ENCODE measurements at places on chromosomes 11 and 22. TPM values are rescaled to one million over a fixed set of nuclear protein-coding genes. Genes with fewer than 3 reads are reported as not detected.

- no peaks in the 10 kb centered on the region for H3K27me3 ChIP-seq
- no peaks in the 10 kb centered on the region for H3K4me1 ChIP-seq
- no peak overlapping the region for H3K27ac ChIP-seq
- no peak overlapping the region for H3K4me3 ChIP-seq
- no peaks in the 10 kb centered on the region for H3K36me3 ChIP-seq
- no peak for DNase-seq
Observed at GRCh38 chr11:111120161-111120560, 125.4 kb upstream of the POU2AF2 start.

SPINDOC gene
- 14.0 TPM for total RNA-seq

- no peak overlapping the region for H3K4me3 ChIP-seq
- H3K27ac ChIP-seq: peak overlapping the region; percentile 44
- peaks cover 9% of the 10 kb centered on the region for H3K4me1 ChIP-seq
- no peak for DNase-seq
- H3K36me3 ChIP-seq: no peaks in the 10 kb centered on the region
Observed at GRCh38 chr11:120197977-120198376, 12.9 kb upstream of the OAF start.

GRCh38 chr22:48895336-48895735, 932.3 kb downstream of the BRD1 start:
- DNase-seq: no peak
- no peak overlapping the region for H3K4me3 ChIP-seq
- no peak overlapping the region for H3K27ac ChIP-seq
- H3K4me1 ChIP-seq: no peaks in the 10 kb centered on the region
- H3K27me3 ChIP-seq: peaks cover 71% of the 10 kb centered on the region

DNA sequence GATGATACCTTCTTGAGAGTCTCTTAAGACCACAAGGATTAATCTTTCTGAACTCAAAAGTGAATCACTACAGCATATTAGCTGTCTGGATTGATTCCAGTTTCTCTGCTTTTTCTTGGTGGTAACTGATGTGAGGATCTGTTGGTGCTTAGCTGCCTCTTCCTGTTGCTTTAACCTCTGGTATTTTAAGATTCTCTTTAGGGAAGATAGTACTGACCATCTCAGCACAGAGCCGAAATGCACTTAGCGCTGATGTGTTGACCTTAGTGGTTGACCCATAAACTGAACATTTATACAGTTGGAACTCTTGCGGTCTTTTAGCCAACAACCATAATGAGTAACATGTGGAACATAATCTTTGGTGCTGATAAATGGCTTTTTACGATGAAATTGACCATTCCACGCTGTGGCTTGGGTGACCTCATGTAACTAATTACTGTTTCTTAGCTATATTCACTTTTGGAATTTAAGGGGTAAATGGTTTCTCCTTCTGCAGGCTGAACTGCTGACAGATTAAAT, 33.7 kb downstream of the APLP2 start:
- no peaks in the 10 kb centered on the region for H3K36me3 ChIP-seq
- no peak for DNase-seq
- no peak overlapping the region for H3K4me3 ChIP-seq
- no peaks in the 10 kb centered on the region for H3K27me3 ChIP-seq
- peak overlapping the region; percentile 5 for H3K27ac ChIP-seq
- H3K4me1 ChIP-seq: peaks cover 56% of the 10 kb centered on the region

IGLL1 gene
- total RNA-seq: not detected

- H3K36me3 ChIP-seq: no peaks in the 10 kb centered on the region
- H3K4me1 ChIP-seq: no peaks in the 10 kb centered on the region
- no peak overlapping the region for H3K27ac ChIP-seq
- H3K27me3 ChIP-seq: peaks cover 58% of the 10 kb centered on the region
- no peak overlapping the region for H3K4me3 ChIP-seq
Observed at GRCh38 chr22:44815099-44816070, 63.0 kb downstream of the ARHGAP8 start.

DNA sequence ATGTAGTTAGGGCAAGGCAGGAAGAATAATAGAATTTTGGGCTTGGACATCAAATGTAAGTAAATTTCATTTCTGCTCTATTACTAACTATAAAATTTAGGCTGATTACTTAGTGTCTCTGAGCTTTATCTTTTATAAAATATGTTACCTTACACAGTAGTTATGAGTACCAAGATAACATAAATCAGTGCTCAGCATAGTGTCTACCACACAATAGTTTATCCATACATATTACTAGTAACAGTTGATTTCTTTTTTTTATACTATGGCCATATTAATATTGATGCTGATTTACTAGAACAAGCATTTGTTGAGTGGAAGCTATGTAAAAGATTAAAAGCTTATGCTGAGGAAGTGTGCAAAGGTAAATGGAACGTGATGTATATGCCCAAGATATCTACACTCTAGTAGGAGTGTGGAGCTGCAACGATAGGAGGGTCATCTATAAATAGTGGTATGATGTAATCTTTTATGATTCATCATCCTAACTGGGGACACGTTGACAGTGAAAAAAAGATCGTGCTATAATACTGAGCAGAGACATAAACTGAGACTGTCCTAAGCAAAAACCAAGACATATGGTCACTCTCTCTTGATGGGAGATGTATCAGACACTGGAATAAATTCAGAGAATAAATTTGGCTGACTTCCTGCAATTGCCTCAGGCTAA, 8.7 kb upstream of the SLC5A12 start:
- peaks cover 3% of the 10 kb centered on the region for H3K4me1 ChIP-seq
- H3K27ac ChIP-seq: no peak overlapping the region
- H3K27me3 ChIP-seq: no peaks in the 10 kb centered on the region
- no peak for DNase-seq
- H3K4me3 ChIP-seq: no peak overlapping the region
- no peaks in the 10 kb centered on the region for H3K36me3 ChIP-seq

DNA sequence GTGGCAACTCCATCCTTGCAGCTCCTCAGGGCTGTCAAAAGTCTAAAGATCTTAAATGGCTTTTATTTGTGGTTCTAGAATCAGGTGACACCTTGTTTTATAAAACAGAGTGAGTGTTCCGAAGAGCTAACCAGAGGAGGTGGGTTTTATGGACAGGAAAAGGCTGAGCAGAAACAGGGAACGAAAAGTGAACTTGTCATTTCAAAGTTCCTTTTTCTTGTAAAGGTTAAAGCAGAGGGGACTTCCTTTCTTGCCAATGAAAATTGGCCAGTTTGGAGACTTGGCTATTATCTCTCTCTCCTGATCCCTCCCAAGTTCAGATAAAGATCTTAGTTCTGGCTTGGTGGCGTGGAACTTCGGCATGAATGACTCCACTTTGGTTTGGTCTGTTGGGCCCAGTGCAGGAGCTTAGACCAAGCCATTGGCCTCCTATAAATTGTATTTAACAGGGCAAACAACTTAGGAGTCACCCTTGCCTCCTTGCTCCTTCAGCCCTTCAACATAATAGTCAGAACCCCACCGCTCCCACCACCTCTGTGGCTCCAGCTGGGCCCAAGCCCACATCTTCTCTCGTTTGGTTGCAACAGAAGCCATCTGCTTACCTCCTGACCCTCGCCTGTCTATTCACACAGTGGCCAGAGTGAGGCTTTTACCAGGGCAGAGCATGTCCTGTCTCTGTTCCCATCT, 102.4 kb upstream of the THY1 start:
- no peak overlapping the region for H3K4me3 ChIP-seq
- no peak overlapping the region for H3K27ac ChIP-seq
- no peaks in the 10 kb centered on the region for H3K4me1 ChIP-seq
- no peak for DNase-seq
- H3K27me3 ChIP-seq: peaks cover 46% of the 10 kb centered on the region

DNA sequence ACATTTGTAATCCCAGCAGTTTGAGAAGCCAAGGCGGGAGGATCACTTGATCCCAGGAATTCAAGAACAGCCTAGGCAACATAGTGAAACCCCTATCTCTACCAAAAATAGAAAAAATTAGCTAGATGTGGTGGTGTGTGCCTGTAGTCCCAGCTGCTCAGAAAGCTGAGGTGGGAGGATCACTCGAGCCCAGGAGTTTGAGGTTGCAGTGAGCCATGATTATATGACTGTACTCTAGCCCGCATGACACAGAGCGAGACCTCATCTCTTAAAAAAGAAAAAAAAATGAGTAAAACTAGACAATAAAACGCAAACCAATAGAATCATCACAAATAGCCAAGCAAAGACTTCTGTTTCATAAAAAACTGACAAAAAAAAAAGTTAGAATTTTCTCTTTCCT, 21.8 kb downstream of the NUCB2 start:
- H3K36me3 ChIP-seq: peaks cover 70% of the 10 kb centered on the region
- no peak overlapping the region for H3K27ac ChIP-seq
- peaks cover 4% of the 10 kb centered on the region for H3K4me1 ChIP-seq
- H3K4me3 ChIP-seq: no peak overlapping the region
- no peaks in the 10 kb centered on the region for H3K27me3 ChIP-seq
- DNase-seq: no peak

DNA sequence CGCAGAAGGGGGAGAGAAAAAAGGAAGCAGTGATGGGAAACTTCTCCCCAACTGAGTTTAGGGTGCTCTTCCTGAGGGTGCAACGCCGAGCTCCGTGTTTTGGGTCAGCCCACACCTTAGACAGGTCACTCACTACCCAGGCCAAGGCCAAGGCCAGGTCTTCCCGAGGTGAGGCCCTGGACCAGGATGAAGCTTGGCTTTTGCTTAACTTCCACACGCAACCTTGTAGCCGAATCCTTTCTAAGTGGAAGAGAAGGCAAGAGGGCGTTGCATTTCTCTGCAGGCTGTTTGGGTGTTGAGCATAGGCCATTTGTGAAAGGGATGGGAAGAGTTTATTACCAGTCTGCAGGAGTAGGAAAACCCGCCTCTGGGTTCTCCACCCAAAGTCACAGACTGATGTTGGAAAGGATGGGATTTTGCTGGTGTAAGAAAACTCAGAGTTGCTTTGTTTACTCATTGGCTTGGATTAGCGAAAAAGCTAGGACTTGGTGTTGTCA, 1.5 kb downstream of the KREMEN1 start:
- DNase-seq: no peak
- no peaks in the 10 kb centered on the region for H3K36me3 ChIP-seq
- H3K4me1 ChIP-seq: peaks cover 67% of the 10 kb centered on the region
- H3K4me3 ChIP-seq: peak overlapping the region; percentile 82
- peaks cover 10% of the 10 kb centered on the region for H3K27me3 ChIP-seq
- peak overlapping the region; percentile 80 for H3K27ac ChIP-seq

DNA sequence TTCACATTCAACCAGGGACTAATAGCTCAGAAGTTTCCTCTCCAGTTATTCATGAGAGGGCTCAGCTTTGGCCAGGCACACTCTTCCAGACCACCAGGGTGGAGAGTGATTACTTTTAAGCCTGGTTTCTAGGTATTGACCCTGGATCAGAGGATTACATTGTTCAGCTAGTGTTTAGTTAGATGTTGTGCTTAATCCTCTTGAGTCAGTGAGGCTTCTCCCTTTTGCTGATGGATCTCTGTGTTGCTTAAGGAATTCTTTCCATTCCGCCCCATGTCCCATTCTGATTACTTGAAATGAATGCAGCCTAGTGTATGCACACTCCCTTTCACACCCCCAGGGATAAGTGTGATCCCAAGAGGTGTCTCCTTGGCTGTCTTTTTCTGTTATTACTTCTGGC, 271.7 kb upstream of the ANO5 start:
- no peak for DNase-seq
- no peak overlapping the region for H3K27ac ChIP-seq
- no peaks in the 10 kb centered on the region for H3K27me3 ChIP-seq
- no peaks in the 10 kb centered on the region for H3K36me3 ChIP-seq

GRCh38 chr11:66070604-66071380, 720 bp downstream of the PACS1 start:
- H3K4me1 ChIP-seq: peaks cover 47% of the 10 kb centered on the region
- H3K36me3 ChIP-seq: peaks cover 52% of the 10 kb centered on the region
- DNase-seq: peak; percentile 68

ANO9 gene
- 0.11 TPM for total RNA-seq

DNA sequence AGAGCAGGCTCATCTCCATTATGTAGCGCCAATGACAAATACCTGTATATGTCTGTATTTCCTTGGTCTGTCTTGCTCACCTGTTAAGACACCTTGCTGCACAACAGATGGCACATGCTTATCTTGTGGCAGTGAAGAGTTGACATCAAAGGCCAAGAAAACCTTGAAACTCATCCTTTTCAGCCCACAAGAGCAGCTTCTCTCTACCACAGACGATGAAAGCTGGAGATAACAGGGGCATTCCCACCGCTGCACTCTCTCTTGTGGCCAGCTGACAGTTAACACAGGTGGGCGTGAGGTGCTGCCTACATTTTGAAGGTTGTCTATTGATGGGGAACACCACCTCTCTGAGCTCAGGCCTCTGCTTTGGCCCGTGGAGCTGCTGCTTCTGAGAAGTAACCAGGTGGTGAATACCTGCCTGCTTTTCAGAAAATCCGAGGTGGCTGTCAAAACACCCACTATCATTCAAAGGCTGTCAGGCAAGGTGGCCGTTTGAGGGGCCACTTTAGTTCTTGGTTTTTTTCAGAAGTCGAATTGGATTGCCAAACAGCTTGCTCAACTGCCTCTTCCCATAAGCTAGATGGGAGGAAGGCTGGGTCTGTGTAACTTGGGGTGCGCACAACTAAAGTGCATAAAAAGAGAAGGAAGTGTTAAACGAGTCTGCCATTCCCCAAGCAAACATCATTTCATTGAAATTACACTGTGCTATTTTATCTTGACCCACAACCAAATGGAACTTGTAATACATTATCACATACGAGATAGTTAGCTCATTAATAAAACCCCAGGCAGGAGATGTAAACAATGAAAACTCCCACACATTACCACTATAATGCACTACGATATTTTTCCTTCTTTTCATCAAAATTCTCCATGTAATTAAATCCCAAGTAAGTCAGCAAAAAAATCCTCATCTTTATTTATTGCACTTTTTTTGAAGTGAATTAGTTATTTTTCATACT, 87.1 kb upstream of the RAG2 start:
- H3K27me3 ChIP-seq: peaks cover 11% of the 10 kb centered on the region
- no peak overlapping the region for H3K4me3 ChIP-seq
- no peaks in the 10 kb centered on the region for H3K36me3 ChIP-seq

- no peak overlapping the region for H3K27ac ChIP-seq
- no peak overlapping the region for H3K4me3 ChIP-seq
- H3K27me3 ChIP-seq: peaks cover 8% of the 10 kb centered on the region
- H3K4me1 ChIP-seq: no peaks in the 10 kb centered on the region
- no peak for DNase-seq
- no peaks in the 10 kb centered on the region for H3K36me3 ChIP-seq
Observed at GRCh38 chr11:125532668-125533067, 36.6 kb upstream of the FEZ1 start.

KCNJ4 gene
- 45.7 TPM for total RNA-seq

DNA sequence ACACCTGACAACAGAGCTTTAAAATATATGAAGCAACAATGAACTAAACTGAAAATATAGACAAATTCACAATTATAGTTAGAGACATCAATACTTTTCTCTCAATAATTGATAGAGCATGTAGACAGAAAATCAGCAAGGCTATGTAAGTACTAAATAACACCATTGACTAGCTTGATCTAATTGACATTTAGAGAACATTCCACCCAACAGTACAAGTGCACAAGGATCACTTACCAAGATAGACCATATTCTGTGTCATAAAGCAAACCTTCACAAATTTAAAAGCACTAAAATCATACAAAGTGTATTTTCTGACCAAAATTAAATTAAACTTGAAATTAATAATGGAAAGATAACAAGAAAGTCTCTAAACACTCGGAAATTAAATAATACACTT, 562.5 kb downstream of the INSC start:
- DNase-seq: no peak
- H3K4me1 ChIP-seq: peaks cover 13% of the 10 kb centered on the region
- H3K4me3 ChIP-seq: no peak overlapping the region
- no peaks in the 10 kb centered on the region for H3K27me3 ChIP-seq

- H3K4me1 ChIP-seq: no peaks in the 10 kb centered on the region
- H3K27ac ChIP-seq: no peak overlapping the region
- H3K27me3 ChIP-seq: no peaks in the 10 kb centered on the region
Observed at GRCh38 chr11:129980086-129980485, 22.5 kb downstream of the PRDM10 start.
